ENCODE measurements at places on chromosomes 12 and 14. TPM values are rescaled to one million over a fixed set of nuclear protein-coding genes. Genes with fewer than 3 reads are reported as not detected.

SLC5A8 gene
- not detected for total RNA-seq

BBOF1 gene
- total RNA-seq, result 9.8 TPM

HNF1A gene
- not detected for total RNA-seq

SNRPF gene
- 17.7 TPM for total RNA-seq

INSM2 gene
- not detected for total RNA-seq

HIP1R gene
- total RNA-seq, result 10.7 TPM

HOXC10 gene
- 0.43 TPM for total RNA-seq

POTEM gene
- not detected for total RNA-seq

SPIC gene
- not detected for total RNA-seq

TPH2 gene
- total RNA-seq, result not detected

TEX52 gene
- total RNA-seq, result not detected

TOMM20L gene
- total RNA-seq, result not detected

LHX5 gene
- total RNA-seq, result not detected

CFAP54 gene
- total RNA-seq, result 1.4 TPM

GUCY2C gene
- total RNA-seq, result not detected

CSAD gene
- total RNA-seq, result 7.3 TPM

PTPRB gene
- total RNA-seq, result 0.55 TPM

STON2 gene
- total RNA-seq, result 0.28 TPM

C14orf132 gene
- total RNA-seq, result 13.5 TPM

FSCB gene
- not detected for total RNA-seq

MMP17 gene
- total RNA-seq, result 11.7 TPM

SELPLG gene
- 0.85 TPM for total RNA-seq

DEGS2 gene
- 0.46 TPM for total RNA-seq

RASSF8 gene
- total RNA-seq, result 105 TPM

NUBPL gene
- total RNA-seq, result 8.6 TPM

FAM161B gene
- total RNA-seq, result 2.8 TPM

NKX2-1 gene
- not detected for total RNA-seq

TESPA1 gene
- total RNA-seq, result not detected

ANO2 gene
- total RNA-seq, result 0.18 TPM

ZNF385A gene
- 0.71 TPM for total RNA-seq

ABCD2 gene
- total RNA-seq, result 0.09 TPM

RIMKLB gene
- total RNA-seq, result 24.0 TPM

CARMIL3 gene
- under 0.01 TPM for total RNA-seq

SEL1L gene
- 114 TPM for total RNA-seq

PLEK2 gene
- total RNA-seq, result 3.0 TPM

SLC6A13 gene
- 0.14 TPM for total RNA-seq

OLR1 gene
- 3.1 TPM for total RNA-seq

ALDH1L2 gene
- total RNA-seq, result 44.7 TPM

CACNA1C gene
- 5.0 TPM for total RNA-seq

KIF26A gene
- total RNA-seq, result under 0.01 TPM

LUM gene
- 1,464 TPM for total RNA-seq

SRGAP1 gene
- total RNA-seq, result 12.3 TPM

DIO2 gene
- 14.1 TPM for total RNA-seq

All from smooth muscle cell of bladder (primary cell).